A549 (cell line): ENCODE measurements at places on chromosomes 4 and X. TPM values are rescaled to one million over a fixed set of nuclear protein-coding genes. Genes with fewer than 3 reads are reported as not detected.

The SCML1 gene
- polyA plus RNA-seq: 4.6 to 5.1 TPM (median 4.9 TPM) in 3 replicates

The ALAS2 gene
- polyA plus RNA-seq: not detected in 3 replicates

The CENPVL1 gene
- not detected in 3 replicates for polyA plus RNA-seq

GRCh38 chrX:1480082-1480785 lies 27.5 kb upstream of the ASMTL start:
- no peak for DNase-seq

DNA sequence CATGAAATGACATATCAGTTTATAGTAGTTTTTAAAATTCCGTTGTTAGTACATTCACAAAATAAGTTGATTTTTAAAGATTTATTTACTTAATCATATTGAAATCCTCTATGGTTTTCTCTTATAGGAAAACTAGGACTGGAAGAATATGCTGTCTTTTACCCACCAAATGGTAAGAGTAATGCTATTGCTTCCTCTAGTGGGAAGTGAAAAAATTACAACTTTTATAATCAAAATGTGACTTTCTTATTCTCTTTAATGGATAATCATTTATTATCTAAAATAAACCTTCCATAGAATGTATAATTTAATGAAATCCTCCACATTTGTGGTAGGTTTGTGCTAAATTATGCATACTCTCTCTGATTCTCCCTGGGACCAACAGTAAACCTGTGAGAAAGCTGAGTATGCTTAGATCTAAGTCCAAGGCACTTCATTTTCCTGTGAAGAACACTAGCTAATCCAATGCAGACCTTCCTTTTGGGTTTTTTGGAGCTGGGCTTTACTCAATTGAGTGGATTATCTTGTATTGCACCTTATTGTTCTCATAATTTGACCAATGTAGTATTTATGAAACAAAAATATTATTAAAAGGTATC lies 136.2 kb downstream of the TBC1D19 start:
- DNase-seq: peak; percentile 4

DNA sequence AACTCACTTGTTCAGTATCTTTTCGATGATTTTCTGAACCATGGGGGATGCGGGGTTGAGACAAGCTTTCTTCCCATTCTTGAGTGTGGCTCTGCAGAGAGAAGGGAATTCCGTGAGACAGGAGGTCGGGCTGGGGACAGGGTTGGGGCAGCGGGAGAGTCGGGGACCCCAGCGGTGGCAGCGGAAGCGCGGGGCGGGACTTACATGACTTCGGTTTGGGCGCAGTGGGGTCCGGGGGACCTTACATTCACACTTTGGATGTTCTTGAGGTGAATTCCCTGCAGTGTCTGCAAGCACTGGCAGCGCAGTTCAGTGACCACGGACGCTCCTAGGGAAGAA lies 434 bp downstream of the CXCL3 start:
- no peak for DNase-seq

DNA sequence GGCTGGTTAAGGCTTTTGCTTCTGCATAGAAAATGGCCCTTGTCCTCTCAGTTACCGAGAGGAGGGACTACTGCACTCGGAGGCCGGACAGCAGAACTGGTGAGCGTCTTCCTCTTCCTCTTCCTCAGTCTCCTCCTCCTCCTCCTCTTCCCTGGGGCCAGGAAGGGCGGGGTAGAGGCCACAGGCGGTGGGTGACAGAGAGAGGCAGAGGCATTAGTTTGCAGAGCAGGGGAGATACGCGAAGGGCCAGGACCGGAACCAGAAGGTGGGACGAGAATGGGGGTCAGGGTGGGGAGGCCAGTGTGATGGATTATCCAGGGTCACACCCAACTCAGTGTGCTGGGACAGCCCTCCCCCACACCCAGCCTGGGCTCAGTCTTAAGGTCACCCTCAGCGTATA lies 14.5 kb downstream of the IQSEC2 start:
- no peak for DNase-seq

DNA sequence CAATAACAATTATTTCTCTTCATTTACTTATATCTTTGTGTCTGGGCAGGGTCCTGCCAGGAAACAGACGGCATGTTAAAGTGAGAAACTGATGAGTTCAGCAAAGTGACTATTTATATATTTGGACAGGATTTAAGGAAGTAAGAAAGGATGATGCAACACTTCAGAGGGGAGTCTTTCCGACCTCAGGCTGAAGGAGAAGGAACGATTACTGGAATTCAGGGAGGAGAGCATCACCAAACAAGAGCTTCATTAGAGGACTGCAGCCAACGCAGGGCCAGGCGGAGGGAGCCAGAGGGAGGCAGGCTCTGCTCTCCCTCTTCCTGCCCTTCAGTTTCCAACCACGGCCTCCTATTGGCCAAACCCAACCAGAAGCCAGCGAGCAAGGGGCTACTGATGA lies 1.5 kb upstream of the TLR7 start:
- no peak for DNase-seq

- no peak for DNase-seq
Measured at GRCh38 chr4:1532549-1533395, 126.5 kb upstream of the NKX1-1 start.

DNA sequence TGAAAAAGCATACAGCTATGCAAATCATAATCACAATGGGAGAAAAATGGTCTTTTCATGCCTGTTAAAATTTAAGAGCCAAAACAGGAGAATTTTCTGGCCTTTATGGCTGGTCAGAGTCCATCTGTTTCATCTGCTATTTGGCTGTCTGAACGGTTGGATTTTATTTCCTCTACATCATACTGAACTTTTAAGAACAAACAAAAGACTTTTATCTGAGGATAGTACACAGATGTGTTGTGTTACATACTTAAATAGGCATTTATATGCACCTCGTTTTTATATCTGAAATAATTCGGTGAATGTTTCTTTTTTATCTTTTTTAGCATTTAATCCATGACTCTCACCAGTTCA lies 18.0 kb upstream of the WWC2 start:
- no peak for DNase-seq

DNA sequence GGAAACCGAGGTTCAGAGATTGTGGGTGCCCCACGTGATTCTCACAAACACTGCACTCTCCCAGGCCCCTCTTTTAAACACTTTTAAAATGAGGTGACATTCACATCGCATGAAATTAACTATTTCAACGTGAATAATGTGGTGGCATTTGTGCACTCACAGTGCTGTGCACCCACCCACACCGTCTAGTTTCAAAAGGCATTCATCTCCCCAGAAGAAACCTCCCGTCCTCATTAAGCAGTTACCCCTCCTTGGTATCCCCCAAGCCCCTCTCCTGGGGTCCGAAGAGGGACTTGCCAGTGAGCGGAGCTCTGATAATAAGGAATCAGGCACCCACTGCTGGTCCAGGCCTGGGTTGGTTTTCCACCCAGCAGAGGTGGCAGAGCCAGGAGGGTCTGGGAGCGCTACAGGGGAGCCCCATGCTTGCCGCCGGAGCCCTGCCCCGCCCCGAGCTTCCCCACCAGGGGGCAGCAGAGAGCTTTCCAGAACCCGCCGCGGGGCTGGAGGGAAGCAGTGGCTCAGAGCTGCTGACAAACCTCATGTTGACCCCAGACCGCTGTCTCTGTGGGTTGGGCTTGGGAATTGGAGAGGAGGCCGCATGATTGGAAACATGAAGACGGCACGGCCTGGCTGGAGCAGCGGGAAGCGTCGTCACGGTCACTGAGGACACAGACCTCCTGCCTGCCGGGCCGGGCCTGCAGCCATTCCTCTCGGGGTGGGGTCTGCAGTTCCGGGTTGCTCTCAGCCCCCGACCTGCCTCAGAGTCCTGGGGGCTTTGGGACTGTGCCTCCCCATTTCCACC lies 27.5 kb upstream of the HTRA3 start:
- DNase-seq: peak; percentile 73
